ENCODE measurements at places on chromosomes 6 and 20.

GRCh38 chr6:408599-409102, 17.1 kb downstream of the IRF4 start:
- no peak for DNase-seq

- DNase-seq, result no peak
Observed at GRCh38 chr6:37017606-37018197, 12.2 kb downstream of the FGD2 start.

- no peak for DNase-seq
Observed at GRCh38 chr6:113281014-113281413, 576.1 kb upstream of the MARCKS start.

DNA sequence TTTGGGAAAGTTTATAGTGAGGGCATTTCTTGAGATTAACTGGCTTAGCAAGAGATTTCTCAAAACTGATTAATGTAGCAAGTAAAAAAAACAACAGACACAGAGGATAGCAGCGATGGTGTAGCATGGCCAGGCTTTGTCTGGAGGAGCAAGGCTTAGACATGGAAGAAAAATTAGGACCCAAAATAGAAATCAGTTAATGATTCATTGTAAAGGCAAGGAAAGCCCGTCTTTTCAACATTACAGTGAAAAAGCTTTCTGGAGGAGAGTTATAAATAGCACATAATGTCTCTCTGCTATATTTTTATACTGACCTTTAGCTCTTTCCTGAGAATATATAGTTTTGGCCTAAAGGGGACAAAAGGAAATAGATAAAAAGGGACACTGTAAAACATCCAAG, 45.1 kb downstream of the FNDC1 start:
- no peak for DNase-seq

- DNase-seq, result no peak
Observed at GRCh38 chr20:57548177-57549058, 12.5 kb upstream of the PCK1 start.

GRCh38 chr20:38134427-38135270, 30.4 kb downstream of the TGM2 start:
- DNase-seq, result peak; percentile 5

DNA sequence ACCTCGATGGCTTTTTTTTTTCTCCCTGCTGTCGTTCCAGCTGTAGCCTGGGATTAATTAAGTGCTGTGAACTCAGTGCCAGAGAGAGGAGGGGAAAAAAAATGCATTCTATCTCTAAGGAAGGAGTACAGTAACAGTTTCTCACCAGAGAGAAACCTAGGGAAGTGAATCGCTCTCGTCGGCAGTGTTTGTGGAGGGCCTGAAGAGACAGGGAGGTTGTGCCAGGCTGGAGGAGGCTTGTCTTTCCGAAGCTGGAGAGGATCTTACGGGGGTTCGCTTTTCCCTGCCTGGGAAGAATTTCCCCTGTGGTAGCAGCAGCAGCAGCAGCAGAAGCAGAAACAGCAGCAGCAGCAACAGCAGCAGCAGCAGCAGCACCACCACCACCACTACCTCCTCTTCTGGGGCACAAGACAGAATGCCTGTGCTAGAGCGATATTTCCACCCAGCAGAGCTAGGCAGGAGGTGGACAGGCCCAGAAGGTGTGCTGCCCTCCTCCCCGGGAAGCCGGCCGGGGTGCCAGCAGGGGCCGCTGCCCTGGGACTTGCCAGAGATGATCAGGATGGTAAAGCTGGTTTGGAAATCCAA, 186.5 kb downstream of the PDE7B start:
- no peak for DNase-seq

DNA sequence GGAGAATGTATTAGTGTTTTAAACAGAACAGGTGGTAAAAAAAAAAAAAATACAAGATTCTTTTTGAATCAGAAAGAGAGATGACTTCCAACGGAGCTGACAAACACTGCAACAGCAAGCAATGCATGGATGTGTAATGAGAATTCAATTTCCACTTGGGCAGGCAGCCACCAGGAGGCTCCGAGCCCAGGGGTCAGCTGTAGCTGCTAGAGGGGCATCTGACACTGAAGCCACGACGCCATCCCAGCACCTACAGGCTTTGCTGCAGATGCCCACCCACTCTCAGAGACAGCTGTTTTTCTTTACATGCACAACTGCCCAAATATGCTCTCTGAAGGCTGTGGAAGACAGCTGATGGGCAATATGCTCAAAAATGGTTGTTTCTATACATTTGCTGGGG, 75.4 kb downstream of the ELOVL5 start:
- no peak for DNase-seq

DNA sequence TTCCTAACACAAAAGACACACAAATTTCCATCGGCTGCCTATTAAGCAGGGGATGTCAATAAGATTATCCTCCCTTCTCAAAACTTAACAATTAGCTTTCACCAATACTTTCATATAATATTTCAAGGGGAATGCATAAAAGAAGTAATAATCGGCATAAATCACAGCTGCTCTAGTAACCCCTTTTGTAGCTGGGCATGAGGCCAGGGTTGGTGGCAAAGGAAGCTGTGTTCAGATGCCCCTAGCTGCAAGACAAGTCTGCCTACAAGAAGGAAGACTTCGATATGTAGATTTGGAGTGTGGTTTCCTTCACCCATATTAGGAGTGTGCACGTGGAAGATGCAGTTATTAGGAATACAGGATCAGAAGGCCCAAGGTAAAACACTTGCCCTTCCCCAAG, 156.9 kb upstream of the SSTR4 start:
- no peak for DNase-seq

- no peak for DNase-seq
Observed at GRCh38 chr6:91569071-91569470, 982.2 kb upstream of the MAP3K7 start.

Measured in activated CD4-positive, alpha-beta T cell treated with anti-CD3 and anti-CD28 coated beads, Interleukin-10, Interleukin-2, amounts not matched to agents 100 ng/mL and 50 ng/mL, durations not matched to agents 16 hours and 8 hours (primary cell).